ENCODE measurements at places on chromosomes 11 and 22.

GRCh38 chr11:88312628-88313027, 24.9 kb downstream of the CTSC start:
- DNase-seq: no peak

GRCh38 chr22:24525416-24526037, 29.4 kb downstream of the GUCD1 start:
- peak; percentile 70 for DNase-seq

GRCh38 chr11:113289431-113290187, 24.8 kb upstream of the TTC12 start:
- peak; percentile 63 for DNase-seq

- DNase-seq: no peak
These were observed 41.5 kb downstream of the CSTPP1 start for GRCh38 chr11:46978005-46978491.

- DNase-seq: no peak
These were observed 569.9 kb upstream of the CADM1 start for GRCh38 chr11:116073854-116074837.

GRCh38 chr11:47506795-47507562, 46.0 kb downstream of the CELF1 start:
- no peak for DNase-seq

- DNase-seq: no peak
These were observed 35.3 kb upstream of the NECTIN1 start for GRCh38 chr11:119764108-119764868.

GRCh38 chr11:8768625-8769333, 86.2 kb downstream of the RPL27A start:
- DNase-seq: no peak

GRCh38 chr11:61021661-61022212, 50.3 kb downstream of the CD6 start:
- DNase-seq: peak; percentile 85

DNA sequence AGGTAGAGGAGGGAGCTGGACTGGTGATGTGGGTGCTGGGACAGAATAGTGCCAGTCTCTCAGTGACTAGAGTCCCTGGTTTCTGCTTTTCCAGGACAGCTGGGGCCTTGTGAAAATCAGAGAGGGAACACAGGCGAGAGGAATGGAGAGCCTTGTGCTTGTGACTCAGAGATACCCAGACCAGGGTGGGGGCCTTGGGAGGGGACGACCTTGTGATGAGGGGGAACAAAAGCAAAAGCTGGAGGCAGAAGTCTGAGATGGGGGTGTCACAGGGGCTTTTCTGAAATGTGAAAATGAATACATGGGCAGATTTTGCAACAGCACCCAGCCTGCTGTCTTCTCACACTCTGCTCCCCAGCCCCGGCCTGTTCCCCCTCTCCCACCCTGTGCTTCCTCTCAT, 3.4 kb upstream of the NR1H3 start:
- DNase-seq: no peak

GRCh38 chr11:101478587-101479369, 105.0 kb downstream of the TRPC6 start:
- DNase-seq: no peak

DNA sequence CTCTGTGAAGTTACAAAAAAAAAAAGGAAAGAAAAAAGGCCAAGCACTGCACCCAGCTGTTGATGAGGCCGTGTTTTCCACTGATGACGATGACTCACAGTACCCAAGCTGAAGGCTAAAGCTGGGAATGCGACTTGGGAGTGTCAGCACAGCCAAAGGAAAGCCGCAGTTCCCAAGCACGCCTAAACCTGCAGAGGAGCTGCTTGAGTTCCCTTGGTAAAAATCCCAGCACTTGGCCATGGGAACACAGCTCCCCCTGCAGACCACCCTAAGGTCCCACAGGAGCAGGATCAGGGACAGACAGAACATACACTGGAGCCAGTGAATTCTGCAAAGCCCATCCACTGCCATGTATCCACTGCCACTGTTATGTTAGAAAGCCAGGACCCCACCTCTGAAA, 39.9 kb downstream of the SERGEF start:
- no peak for DNase-seq

DNA sequence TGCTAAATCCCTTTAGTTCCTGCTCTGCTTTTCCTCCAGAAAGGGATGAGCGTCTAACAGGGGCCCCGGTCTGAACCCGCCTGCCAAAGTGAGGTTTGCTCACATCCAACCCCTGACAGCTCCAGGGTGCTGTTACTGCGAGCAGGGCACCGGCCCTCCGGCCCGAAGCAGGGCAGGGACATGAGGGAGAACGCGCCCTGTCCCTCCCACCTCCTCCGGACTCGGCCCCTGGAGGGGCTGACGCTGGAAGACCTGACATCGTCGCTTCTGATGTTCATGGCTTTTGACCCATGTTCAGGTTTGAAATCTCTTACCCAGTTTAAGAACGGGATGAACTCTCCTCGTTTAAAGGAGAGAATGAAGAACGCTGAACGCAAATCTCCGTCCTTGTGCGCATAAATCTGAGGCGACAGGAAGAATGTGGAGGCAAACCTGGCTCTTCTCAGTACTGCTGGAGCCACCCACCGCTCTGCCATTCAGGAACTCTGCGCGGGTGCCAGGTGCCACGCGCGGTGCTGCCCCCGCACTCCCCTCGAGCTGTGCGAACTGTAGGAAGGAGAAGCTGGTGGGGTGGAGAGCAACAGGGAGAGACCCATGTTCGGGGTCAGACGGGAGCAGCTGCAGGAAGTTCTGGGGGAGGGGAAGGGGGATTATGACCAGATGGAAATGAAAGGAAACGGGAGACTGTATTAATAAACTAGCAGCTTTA, 826 bp upstream of the EEF1G start:
- no peak for DNase-seq

DNA sequence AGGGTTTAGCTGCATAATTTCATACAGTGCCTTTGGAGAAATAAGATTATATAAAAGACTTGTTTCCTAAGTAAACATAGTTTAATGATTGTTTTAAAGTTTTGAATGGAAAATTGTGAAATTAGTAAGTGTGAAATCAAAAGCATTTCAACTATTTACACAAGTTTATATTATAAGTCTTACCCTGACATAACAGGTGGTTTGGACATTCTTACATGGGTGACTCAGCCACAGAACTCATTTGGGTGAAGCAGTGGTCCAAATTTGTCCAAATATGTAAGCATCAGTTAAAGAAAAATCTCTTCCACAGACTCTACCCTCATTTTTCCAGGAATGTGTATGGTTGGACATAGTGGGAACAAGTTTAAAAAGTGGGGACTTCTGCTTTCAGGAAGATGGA, 68.0 kb downstream of the USP47 start:
- DNase-seq: no peak

GRCh38 chr11:106012744-106013143, 9.3 kb downstream of the MSANTD4 start:
- no peak for DNase-seq

Data from stimulated activated CD4-positive, alpha-beta T cell treated with anti-CD3 and anti-CD28 coated beads, Interleukin-12 subunit alpha, Interleukin-12 subunit beta, amount 100 ng/mL, for 4 hours (primary cell).